ENCODE measurements at places on chromosomes 16 and 17.

DNA sequence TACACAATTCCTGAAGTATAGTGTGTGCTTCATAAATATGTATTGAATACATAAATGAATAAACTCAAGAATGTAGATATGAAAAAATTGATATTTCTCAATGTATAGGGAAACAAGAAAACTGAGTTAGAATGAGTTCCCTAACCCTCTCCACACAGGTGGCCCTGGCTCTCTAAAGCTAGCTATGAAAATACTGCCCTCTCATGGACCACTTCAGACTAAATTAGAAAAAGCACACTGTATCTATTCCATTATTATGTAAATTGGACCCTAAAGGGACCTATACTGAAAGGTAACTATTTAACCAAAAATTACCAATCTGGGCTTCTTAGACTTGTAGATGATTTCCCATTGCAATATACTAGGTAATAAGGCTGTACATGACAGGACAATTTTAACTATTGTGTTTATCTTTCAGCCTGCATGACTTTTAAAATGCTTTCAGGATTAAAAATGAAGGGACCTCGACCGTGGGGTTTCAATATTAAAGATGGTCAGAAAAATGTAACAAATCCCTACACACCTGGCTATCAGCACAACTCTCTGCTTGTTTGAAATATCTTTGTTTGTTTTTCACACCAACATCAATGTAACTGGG is 672.5 kb upstream of the KIF2B start:
- DNase-seq, result no peak

- no peak for DNase-seq
These were observed 10.0 kb downstream of the CEP295NL start for GRCh38 chr17:78892936-78893379.

- DNase-seq, result no peak
These were observed 57.9 kb upstream of the C17orf78 start for GRCh38 chr17:37317867-37318266.

GRCh38 chr16:74737521-74737920 is 36.9 kb upstream of the MLKL start:
- DNase-seq, result no peak

DNA sequence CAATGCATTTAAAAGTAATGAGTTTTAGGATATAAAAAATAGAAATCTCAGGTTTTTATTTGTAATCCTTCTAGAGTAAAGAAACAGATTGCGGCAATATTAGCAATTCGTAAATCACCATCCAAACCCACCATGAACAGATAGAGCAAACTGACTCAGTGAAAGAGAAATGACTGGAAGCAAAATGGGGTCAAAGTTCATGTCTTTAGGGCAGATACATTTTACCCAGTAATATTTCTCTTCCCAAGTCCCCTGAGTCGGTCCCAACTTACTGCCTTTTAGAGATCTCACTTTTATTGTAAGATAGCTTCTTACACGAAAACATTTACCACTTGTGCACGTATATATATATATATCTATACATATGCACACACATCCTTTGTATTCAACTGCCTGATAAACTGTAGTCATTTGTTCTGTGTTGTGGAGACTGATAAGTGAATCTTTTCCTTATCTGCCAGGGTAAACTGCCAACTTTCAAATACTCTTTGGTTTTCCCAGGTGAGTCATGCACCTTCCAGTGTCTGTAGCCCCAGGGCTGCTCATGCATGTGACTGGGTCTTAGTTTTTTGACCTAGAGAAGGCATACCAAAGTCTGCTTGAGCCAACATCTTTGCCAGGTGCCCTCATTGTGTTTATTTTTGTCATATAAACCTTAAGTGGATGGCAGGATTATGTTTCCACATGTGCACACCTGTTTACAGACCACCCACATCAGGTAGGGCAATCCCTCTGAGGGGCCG is 7.8 kb upstream of the IRF8 start:
- no peak for DNase-seq

GRCh38 chr17:68567581-68567980 is 33.6 kb downstream of the FAM20A start:
- DNase-seq, result no peak

- no peak for DNase-seq
These were observed 32.8 kb upstream of the NUDT16L1 start for GRCh38 chr16:4660454-4661007.

DNA sequence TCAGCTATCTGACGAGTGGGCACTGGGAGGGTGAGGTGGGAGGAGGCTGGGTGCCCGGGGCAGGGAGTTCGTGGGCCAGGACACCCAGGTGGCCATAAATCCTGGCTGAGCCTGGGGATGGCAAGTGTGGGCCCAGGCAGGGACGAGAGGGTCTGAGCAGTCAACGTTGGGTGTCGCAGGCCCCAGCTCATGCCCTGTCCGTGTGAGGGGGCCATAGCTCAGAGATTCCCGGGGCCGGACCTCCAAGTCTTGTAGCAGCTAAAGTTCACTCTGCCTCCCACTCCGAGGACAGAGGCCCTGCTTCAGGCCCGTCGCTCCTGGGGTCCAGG is 34.4 kb downstream of the CTU2 start:
- DNase-seq, result no peak

- no peak for DNase-seq
These were observed 1387.9 kb downstream of the CDH8 start for GRCh38 chr16:60648290-60648689.
